ENCODE measurements at places on chromosomes 12 and 14. TPM values are rescaled to one million over a fixed set of nuclear protein-coding genes. Genes with fewer than 3 reads are reported as not detected.

DNA sequence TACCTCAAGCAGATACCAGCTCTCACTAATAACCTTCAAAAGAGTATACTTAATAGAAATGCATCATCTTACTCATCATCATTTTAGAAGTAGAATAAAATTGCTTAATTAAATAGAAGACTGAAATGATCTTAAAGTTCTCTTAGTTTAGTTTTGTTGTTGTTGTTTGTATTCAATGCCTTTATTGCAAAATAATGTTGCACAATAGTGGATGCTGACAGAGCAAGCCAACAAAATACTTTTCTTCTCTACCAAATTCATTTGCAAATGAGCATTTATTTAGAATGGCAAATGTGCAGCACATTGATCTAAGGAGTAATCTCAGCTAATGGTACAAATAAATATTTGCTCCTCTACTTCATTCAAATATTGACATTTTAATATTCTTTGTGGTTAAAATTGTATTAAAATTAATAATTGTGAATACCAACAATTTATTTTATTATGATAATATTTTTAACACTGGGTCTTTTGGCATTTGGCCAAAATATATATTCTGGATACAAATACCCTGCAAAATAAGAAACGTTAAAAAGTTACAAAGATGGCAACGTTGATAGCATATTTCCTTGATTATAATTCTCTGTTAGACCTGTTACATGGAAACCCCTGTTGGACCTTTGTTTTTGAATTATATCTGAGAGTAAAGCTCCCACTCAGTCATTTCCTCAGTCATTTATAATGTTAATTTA, 496.1 kb downstream of the RERGL start:
- no peak for DNase-seq

The NDRG2 gene
- 222 TPM for total RNA-seq

DNA sequence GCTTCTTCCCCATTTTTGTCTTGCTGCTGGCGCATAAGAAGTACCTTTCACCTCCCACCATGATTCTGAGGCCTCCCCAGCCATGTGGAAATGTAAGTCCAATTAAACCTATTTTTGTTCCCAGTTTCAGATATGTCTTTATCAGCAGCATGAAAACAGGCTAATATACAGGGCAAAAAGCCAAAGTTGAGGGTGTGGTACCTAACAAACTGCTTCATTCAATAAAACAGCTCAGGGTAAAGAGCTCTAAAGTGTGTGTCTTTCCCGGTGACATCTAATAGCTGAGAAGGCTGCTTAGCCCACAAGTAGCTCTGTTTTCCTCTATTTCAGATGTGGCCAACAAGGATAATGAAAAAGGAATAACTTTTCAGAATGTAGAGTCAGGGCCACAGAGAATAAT, 76.7 kb upstream of the SLC8A3 start:
- no peak for DNase-seq

DNA sequence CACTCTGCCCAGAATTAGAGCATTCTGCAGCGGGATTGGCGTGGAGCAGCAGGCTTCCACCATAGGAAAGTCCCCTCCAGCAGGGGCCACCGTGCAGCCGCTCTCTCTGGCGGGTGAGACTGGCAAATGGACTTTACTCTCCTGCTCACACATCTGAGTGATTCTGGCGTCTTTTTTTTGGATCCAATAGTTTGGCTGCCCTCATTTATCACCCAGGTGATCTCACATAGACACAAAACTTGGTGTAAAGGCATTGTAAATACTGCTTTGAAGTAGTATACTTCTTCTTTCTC, 130.3 kb downstream of the TGFB3 start:
- no peak for DNase-seq

GRCh38 chr14:54901380-54902142, 1.1 kb downstream of the GCH1 start:
- DNase-seq, result no peak

DNA sequence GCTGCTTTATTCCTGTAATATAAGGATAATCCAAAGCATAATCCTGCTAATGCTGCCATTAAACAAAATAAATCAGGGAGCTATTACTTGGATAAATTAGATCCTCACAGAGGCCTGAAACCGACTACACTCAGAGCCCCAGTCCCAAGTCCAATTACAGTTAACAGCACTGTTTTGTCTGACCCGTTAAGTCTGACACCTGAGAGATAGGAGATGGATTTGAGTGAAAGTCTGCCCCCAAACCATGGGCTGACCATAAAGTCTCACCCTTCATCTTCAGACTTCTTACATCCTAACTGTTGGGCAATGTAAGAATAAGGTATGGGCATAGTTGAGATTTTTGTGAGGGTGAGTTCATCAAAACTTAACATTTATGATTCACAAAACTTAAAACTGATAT, 181.7 kb downstream of the PLCZ1 start:
- DNase-seq, result no peak

Data from esophagus muscularis mucosa (tissue), 4 donors.